ENCODE measurements at places on chromosomes 1 and 21. TPM values are rescaled to one million over a fixed set of nuclear protein-coding genes. Genes with fewer than 3 reads are reported as not detected.

Gene SERPINC1
- 2.3 TPM for total RNA-seq

Gene DISP1
- 8.3 TPM for total RNA-seq

Gene POU2F1
- 10.6 TPM for total RNA-seq

Gene ADCY10
- total RNA-seq = not detected

Gene ANGPTL3
- total RNA-seq = not detected

Gene PCBP3
- total RNA-seq = 0.97 TPM

GRCh38 chr1:158163000-158163947 lies 17.4 kb upstream of the CD1D start:
- H3K27ac ChIP-seq = no peak overlapping the region
- H3K4me3 ChIP-seq = no peak overlapping the region
- no peak for DNase-seq
- no peaks in the 10 kb centered on the region for H3K36me3 ChIP-seq
- no peaks in the 10 kb centered on the region for H3K4me1 ChIP-seq

DNA sequence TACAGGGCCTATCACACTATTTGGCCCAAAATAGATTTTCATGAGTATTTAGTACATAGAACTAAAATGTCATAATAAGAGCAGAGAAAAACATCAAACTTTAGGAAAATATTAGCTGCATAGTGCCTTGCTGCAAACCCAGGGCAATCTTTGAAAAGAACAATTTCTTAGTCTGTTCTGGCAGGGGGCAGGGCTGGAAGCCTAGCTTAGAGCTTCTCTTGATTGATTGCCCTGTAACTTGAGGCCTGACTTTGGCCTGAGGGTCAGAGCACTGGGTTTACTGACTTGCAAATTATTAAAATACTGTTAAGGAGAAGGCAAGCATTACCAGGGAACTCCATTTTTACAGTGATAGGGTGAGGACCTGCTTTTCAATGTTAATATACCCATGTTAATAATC lies 115.8 kb upstream of the SPAG17 start:
- peaks cover 3% of the 10 kb centered on the region for H3K4me1 ChIP-seq
- H3K27ac ChIP-seq = no peak overlapping the region
- no peak overlapping the region for H3K4me3 ChIP-seq
- H3K27me3 ChIP-seq = no peaks in the 10 kb centered on the region
- no peak for DNase-seq

DNA sequence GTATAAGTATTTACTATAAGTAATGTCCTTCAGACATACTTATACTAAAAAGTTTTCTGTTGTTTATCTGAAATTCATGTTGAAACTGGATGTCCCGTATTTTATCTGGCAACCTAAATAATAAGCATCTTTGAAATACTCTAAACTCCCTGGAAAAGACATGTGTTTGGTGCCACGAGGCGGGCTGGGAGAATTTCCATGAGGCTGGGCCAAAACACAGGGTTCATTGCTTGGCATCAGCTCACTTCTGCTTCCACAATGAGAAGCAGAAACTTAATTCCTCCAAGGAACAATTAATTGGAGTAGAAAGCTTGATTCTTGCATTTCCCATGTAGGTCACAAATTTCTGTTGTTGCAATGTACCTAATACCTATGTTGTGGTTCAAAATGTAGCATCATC lies 110.2 kb downstream of the PSMG1 start:
- DNase-seq = no peak
- no peak overlapping the region for H3K4me3 ChIP-seq
- H3K27me3 ChIP-seq = no peaks in the 10 kb centered on the region
- peaks cover 24% of the 10 kb centered on the region for H3K4me1 ChIP-seq
- H3K36me3 ChIP-seq = no peaks in the 10 kb centered on the region

DNA sequence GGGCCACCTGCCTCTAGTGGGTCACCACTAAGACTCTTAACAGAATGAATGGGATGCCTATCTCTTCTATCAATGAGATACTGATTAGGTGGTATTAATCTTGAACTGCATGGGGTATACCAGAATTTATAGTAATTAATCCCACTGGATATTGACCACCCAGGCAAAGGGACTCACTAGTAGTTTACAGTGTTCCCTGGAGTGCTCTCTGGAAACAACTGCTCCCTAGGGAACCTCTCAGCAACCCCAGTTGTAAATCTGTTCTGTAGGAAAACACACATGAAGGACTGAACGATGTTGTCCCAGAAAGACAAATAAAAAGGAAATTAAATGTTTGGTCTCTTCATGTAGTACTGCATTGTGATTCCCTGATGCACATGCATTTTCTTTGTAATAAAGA lies 430.5 kb downstream of the HLX start:
- no peak for DNase-seq
- H3K27me3 ChIP-seq = no peaks in the 10 kb centered on the region
- no peak overlapping the region for H3K27ac ChIP-seq
- peaks cover under 1% of the 10 kb centered on the region for H3K4me1 ChIP-seq

GRCh38 chr1:161008869-161009510 lies 12.0 kb downstream of the F11R start:
- no peak for DNase-seq
- H3K27ac ChIP-seq = no peak overlapping the region
- no peaks in the 10 kb centered on the region for H3K27me3 ChIP-seq
- peaks cover 37% of the 10 kb centered on the region for H3K4me1 ChIP-seq
- H3K36me3 ChIP-seq = no peaks in the 10 kb centered on the region

GRCh38 chr1:193183019-193183627 lies 3.3 kb downstream of the B3GALT2 start:
- peaks cover 32% of the 10 kb centered on the region for H3K4me1 ChIP-seq
- H3K36me3 ChIP-seq = no peaks in the 10 kb centered on the region
- DNase-seq = no peak
- no peaks in the 10 kb centered on the region for H3K27me3 ChIP-seq
- no peak overlapping the region for H3K4me3 ChIP-seq
- no peak overlapping the region for H3K27ac ChIP-seq

DNA sequence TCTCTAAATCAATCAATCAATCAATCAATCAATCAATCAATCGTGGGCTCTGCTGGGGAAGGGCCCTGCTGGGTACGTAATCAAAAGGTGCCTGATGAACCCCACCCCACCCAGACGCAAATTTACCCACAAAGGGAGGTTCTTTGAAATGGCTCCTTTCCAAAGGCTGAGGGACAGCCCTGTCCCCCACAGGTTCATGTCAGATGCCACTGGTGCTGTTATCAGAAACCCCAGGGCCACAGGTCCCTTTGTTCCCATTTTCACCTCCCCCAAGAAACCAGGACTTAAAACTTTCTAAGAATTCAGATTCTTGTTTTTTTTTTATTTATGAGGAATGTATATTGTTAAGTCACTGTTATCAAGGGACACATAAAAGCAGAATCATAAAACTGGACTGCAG lies 14.2 kb downstream of the CHRNB2 start:
- H3K4me1 ChIP-seq = peaks cover 9% of the 10 kb centered on the region
- H3K27ac ChIP-seq = no peak overlapping the region
- no peaks in the 10 kb centered on the region for H3K27me3 ChIP-seq
- no peak for DNase-seq
- no peak overlapping the region for H3K4me3 ChIP-seq
- peaks cover 87% of the 10 kb centered on the region for H3K36me3 ChIP-seq

GRCh38 chr1:204448991-204449677 lies 37.5 kb upstream of the PPP1R15B start:
- no peak overlapping the region for H3K4me3 ChIP-seq
- no peaks in the 10 kb centered on the region for H3K27me3 ChIP-seq
- peaks cover 56% of the 10 kb centered on the region for H3K36me3 ChIP-seq
- H3K4me1 ChIP-seq = peaks cover 47% of the 10 kb centered on the region

- no peaks in the 10 kb centered on the region for H3K36me3 ChIP-seq
- H3K4me1 ChIP-seq = no peaks in the 10 kb centered on the region
- no peak for DNase-seq
Measured at GRCh38 chr21:20443558-20444155, 554.6 kb upstream of the NCAM2 start.

- H3K27me3 ChIP-seq = no peaks in the 10 kb centered on the region
- H3K4me3 ChIP-seq = no peak overlapping the region
- H3K27ac ChIP-seq = no peak overlapping the region
- DNase-seq = no peak
- no peaks in the 10 kb centered on the region for H3K4me1 ChIP-seq
Measured at GRCh38 chr1:50476800-50477199, 53.6 kb upstream of the DMRTA2 start.

All from suprapubic skin (tissue), 4 donors.